Activated CD8-positive, alpha-beta T cell treated with anti-CD3 and anti-CD28 coated beads for 36 hours (primary cell): ENCODE measurements at places on chromosomes 16 and 17. TPM values are rescaled to one million over a fixed set of nuclear protein-coding genes. Genes with fewer than 3 reads are reported as not detected.

Gene FOXJ1
- total RNA-seq: 11.1 TPM

Gene PRSS36
- total RNA-seq: 0.18 TPM

Gene RMI2
- total RNA-seq: 53.1 TPM

Gene RND2
- not detected for total RNA-seq

Gene LRRC37B
- 15.5 TPM for total RNA-seq

Gene CCL8
- total RNA-seq: not detected

Gene ELMO3
- total RNA-seq: 5.0 TPM

Gene CCL23
- not detected for total RNA-seq

Gene MTHFSD
- 19.3 TPM for total RNA-seq

- DNase-seq: no peak
These were observed 18.6 kb downstream of the ZDHHC7 start for GRCh38 chr16:84992717-84993075.

DNA sequence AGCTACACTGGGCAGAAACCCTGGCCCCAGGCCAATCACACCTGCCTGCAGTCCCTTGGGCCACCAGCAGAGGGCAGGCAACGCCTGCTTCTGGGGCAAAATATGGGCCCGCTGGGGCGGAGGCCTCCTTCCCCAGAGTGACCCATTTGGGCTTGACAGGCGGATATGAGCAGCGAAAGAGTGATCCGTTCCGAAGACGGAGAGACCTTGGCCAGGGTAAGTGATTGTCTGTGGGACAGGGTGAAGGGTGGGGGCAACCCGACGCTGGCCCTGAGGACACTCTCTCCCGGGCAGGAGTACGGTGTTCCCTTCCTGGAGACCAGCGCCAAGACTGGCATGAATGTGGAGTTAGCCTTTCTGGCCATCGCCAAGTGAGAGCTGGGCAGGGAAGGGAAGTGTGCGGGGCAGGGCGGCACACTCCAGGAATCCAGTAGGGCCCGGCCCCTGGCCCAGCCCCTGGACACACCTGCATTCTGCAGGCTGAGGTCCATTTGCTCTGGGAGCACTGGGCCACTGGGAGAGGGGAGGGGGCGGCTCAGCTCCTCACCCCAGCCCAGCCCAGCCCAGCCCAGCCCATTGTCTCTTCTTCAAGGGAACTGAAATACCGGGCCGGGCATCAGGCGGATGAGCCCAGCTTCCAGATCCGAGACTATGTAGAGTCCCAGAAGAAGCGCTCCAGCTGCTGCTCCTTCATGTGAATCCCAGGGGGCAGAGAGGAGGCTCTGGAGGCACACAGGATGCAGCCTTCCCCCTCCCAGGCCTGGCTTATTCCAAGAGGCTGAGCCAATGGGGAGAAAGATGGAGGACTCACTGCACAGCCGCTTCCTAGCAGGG is 3.5 kb upstream of the NHERF1 start:
- peak; percentile 90 for DNase-seq

DNA sequence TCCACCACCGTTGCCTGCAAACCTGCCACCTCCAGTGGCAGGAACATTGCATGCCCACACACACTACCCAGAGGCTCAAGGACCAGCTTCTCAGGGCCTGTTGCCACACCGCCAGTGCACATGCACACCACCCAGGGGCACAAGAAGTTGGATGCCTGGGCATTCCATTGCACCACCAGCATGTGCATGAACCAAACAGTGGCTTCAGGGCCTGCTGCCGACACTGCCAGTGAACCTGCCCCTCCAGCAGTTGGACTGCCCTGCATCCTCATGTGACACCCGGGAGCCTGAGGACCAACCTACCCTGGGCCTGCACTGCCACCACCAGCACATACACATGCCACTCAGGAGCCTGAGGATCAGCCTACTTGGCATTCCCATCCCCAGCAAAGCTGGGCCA is 303.7 kb downstream of the KCNJ2 start:
- no peak for DNase-seq

DNA sequence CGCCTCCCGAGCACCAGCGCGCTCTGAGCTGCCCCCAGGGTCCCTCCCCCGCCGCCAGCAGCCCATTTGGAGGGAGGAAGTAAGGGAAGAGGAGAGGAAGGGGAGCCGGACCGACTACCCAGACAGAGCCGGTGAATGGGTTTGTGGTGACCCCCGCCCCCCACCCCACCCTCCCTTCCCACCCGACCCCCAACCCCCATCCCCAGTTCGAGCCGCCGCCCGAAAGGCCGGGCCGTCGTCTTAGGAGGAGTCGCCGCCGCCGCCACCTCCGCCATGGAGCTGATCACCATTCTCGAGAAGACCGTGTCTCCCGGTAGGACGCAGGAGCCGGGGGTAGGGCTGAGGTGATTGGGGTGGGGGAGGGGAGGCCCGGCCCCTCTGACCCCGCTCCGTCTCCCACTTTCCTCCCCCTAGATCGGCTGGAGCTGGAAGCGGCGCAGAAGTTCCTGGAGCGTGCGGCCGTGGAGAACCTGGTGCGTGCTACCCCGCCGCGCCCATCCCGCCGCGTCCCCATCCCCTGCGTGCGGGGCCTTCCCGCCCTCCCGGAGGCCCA is 329 bp downstream of the KPNB1 start:
- peak; percentile 68 for DNase-seq

DNA sequence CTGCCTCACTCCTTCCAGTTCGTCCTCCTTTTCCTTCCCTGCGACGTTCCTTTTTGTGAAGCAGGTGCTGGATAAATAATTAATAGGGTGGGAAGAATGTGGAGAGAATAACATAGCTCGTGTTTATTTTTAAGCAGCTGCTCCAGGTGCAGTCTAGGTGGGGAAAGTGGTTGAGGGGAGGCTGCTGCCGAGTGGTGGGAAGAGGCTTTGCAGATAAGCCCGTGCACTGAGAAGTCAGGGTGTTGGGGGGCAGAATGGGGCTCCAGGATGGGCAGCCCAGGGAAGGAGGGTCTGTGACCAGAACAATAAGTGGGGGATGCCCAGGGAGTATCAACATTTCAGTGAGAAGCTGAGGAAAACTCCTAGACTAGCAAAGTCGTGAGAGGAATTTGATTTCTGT is 300.5 kb downstream of the CPPED1 start:
- DNase-seq: no peak

DNA sequence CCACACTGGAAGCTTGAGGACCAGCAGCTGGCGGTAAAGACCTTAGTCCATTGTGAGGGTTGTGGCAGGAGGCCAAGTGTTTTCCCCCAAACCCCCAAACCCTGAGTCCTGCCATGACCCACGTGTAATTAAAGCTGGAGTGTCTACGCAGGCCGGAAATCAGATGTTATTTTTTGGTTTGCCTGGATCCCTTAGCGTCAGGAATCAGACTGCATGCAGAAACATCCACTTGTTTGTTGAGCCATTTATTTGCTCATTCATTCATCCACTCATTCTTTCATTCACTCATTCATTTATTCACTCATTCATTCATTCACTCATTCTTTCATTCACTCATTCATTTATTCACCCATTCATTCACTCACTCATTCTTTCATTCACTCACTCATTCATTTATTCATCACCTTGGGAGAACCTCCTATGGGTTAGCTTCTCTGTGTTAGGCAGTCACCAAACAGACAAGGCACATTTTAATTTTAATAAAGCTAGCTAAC is 313.1 kb downstream of the MAF start:
- no peak for DNase-seq

GRCh38 chr16:58727028-58727781 is 6.9 kb downstream of the GOT2 start:
- no peak for DNase-seq

DNA sequence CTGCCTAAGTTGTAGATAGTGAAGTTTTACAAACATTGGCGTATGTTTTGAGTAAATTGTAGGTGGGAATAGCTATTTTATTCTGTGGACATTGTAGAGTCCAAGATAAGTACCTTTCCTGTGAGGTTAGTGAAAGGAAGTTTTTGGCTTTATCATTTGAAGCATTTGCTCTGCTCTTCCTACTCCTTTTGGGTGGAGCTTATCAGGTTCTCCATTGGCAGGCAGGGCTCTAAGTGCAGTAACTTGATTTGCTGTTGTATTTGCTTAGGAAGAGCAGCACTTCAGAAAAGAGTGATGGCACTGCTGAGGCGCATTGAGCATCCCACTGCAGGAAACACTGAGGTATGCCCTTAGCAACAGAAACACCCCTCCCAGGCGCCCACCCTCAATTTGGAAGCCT is 70.1 kb downstream of the OMG start:
- DNase-seq: no peak

GRCh38 chr16:28983644-28984043 is 1.2 kb upstream of the LAT start:
- no peak for DNase-seq

DNA sequence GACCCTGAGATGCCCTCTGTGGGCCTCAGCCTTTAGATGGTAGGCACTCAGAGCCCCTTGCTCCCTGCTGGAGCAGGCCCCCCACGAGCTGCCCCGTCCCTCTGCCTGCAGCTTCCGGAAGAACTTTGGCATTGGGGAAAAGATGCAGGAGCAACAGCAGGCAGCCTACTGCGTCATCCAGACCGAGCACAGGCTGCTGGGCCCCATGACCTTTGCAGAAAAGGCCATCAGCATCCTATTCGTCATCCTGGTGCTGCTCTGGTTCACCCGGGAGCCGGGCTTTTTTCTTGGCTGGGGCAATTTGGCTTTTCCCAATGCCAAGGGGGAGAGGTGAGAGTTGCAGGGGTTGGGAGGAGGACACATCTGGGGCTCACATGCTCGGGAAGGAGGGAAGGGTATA is 12.7 kb upstream of the FOXN1 start:
- DNase-seq: no peak

DNA sequence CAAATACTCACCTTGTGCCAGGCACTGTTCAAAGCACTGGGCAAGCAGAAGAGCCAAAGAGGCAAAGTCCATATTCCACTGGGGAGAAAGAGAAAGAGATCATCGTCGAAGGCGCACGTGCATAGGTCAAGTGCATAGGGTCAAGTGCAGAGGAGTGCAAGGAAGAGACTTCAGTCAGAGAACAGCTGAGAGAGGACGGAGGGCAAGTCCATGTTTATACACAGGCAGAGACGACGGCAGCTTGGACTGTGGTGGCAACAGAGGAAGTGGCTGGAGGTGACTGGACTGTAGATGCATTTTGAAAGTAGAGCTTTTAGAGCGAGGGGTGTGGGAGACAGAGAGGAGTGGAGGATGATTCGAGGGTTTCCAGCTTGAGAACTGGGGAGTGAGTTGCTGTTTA is 74.7 kb upstream of the SDK2 start:
- no peak for DNase-seq

- DNase-seq: no peak
These were observed 44.4 kb downstream of the TNRC6A start for GRCh38 chr16:24773771-24774427.

GRCh38 chr17:69223809-69224208 is 4.8 kb downstream of the ABCA10 start:
- DNase-seq: no peak

GRCh38 chr16:2779978-2780898 is 3.2 kb upstream of the ELOB start:
- DNase-seq: peak; percentile 1

GRCh38 chr16:49439676-49440075 is 66.1 kb downstream of the C16orf78 start:
- DNase-seq: no peak

DNA sequence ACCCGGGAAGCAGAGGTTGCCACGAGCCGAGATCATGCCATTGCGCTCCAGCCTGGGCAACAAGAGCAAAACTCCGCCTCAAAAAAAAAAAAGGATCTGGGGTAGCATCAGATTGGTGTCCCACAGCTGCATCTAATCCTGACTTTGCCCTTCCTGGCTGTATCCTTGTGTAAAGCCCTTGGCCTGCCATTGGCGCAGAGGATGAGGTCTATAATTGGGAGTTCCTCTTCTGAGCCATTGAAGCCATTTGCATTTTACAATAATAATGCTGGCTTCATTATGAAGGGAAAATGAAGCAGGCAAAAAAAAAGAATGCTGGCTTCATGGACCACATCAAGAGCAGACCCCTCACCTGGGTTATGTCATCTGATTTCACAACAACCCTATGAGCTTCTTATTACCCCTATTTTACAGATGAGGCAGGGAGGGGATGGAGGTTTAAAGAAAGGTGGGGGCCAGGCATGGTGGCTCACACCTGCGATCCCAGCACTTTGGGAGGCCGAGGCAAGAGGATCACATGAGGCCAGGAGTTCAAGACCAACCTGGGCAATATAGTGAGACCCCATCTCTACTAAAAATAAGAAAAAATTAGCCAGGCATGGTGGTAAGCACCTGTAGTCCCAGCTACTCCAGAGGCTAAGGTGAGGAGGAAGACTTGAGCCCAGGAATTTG is 1.2 kb upstream of the LITAFD start:
- DNase-seq: no peak

DNA sequence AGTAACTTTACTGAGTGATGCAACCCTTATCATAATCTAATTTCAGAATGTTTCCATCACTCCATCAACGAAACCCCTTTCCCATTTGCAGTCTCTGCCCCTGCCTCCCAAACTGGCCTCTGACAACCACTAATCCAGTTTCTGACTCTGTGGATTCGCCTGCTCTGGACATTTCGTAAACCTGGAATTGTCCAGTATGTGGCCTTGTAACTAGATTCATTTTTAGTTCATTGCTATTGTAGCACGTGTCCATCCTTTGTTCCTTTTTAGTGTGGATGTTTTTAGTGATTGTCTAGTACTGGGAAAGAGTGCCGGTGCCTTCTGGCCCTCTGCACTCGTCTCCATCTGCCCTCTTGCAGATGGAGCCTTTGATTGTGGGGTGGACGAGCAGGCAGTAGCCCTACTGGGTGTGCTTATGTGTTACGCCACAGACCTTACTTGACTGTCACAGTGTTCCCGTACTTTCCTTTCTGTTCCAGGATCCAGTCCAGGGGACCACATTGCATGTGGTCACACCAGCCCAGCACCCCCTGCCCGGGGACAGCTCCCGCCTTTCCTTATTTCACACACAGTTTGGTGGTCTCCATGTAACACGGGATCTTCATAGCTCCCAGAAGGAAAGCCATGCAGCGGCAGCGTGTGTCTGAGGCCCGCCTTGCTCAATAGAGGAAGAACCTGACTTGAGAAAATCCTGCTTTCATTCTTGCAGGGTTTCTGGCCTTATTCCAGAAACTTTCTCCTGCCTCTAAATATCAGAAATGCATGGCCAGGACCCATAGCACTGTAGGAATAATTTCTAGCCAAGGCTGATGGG is 8.8 kb downstream of the KIAA0513 start:
- DNase-seq: no peak

DNA sequence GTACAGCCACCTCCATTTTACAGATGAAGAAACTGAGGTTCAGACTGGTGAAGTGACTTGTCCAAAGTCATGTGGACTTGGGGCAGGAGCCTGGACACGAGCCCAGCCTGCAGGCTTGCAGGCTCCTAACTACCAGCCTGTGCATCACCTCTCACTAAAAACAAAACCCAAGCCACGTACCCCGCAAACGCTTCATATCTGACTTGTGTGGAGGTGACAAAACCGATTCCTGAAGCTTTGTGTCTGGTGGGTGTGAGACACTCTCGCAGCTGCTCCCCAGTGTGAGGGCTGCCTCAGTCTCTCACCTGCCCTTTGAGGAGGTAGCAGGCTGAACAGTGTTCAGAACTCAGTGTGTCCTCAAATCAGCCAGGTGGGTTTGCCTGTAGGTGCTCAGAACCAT is 8.4 kb downstream of the HNF1B start:
- DNase-seq: peak; percentile 13
